ENCODE measurements at places on chromosomes 1 and 21. TPM values are rescaled to one million over a fixed set of nuclear protein-coding genes. Genes with fewer than 3 reads are reported as not detected.

Gene TCP10L
- total RNA-seq, result 0.19 TPM

Gene AK5
- total RNA-seq, result not detected

DNA sequence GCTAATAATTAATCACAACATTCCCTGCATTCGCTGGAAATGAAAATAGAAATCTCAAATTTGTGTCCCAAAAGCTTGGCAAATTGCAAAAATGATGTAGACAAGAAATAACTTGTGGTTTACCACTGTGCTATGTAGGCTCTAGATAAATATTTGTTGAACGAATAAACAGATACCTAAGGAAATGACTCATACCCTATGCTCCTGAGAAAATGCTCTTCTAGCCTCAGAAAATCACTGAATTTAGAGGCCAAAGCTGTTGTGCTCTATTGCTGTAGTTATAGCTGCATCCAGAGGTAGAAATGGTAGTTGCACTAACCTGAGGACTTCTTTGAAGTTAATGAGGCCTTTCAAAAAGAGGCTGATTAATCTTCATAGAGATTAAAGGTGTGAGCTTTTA lies 142.0 kb upstream of the ZNHIT6 start:
- no peak for DNase-seq

DNA sequence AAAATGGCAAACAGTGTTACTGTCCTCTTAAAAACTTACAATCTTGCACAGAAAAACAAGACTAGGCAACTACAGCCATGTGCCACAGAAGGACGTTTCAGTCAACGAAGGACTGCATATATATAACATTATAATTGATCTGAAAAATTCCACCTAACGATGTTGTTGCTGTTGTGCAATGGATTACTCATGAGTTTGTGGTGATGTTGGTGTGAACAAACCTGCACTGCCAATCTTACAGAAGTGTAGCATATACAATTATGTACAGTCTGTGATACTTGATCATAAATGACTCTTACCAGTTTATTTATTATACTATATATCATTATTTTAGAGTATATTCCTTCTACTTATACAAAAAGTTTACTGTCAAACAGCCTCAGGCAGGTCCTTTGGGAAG lies 6.8 kb upstream of the VAMP4 start:
- DNase-seq, result no peak

DNA sequence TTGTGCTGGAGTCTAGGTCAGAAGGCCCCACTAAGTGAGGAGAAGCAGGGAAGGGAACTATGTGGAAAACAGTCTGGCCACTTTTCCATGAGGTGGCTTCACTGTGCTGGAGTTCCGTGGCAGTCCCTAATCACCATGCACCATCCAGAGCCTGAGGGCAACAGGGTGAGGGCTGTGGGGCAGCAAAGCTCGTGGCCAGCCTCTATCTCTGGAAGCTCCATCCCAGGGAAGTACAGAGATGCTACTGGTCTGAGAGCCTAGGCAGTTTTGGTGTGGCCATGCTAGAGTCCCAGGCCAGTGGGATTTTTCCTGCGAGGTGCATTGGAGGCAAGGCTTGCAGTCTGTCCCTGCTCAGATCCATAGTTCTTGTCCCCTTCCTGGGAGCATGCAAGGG lies 157.3 kb upstream of the LRRC7 start:
- no peak for DNase-seq

GRCh38 chr1:204587621-204588020 lies 71.4 kb downstream of the MDM4 start:
- DNase-seq, result no peak

- no peak for DNase-seq
Measured at GRCh38 chr1:66831529-66832239, 30.6 kb upstream of the INSL5 start.

GRCh38 chr1:102715150-102715549 lies 393.2 kb downstream of the COL11A1 start:
- no peak for DNase-seq

DNA sequence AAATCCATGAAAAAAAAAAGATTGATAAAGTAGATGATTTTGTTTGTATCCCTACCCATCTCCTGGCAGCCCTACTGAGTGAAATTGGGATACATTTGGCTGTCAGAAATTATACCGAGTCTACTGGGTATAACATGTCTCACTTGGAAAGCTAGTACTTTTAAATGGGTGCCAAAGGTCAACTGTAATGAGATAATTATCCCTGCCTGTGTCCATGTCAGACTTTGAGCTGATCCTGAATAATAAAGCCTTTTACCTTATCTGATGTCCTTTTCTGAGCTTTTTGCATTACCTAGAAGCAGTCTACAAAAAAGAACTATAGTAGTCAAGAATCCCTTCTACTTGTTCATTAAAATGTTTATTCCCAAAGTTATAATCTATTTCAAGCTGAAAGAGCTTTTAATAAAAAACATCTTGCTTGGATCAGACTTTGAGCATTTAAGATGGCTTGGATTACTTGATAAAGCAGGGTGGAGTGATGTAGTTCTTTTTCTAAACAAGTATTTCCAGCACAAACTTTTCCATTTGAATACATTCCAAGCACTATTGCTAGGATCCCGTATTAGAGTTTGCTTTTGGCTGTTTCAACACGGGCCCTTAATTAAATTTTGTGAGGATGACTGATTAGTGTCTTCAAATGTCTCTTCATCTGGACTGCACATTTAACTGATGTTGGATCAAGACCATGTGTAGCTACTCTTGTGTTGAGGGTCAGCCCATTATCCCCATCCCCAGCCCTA lies 69.2 kb downstream of the DTL start:
- no peak for DNase-seq

- DNase-seq, result no peak
Measured at GRCh38 chr1:228079601-228080263, 2.8 kb upstream of the ARF1 start.

GRCh38 chr1:78651241-78651640 lies 1.6 kb downstream of the IFI44 start:
- DNase-seq, result no peak

DNA sequence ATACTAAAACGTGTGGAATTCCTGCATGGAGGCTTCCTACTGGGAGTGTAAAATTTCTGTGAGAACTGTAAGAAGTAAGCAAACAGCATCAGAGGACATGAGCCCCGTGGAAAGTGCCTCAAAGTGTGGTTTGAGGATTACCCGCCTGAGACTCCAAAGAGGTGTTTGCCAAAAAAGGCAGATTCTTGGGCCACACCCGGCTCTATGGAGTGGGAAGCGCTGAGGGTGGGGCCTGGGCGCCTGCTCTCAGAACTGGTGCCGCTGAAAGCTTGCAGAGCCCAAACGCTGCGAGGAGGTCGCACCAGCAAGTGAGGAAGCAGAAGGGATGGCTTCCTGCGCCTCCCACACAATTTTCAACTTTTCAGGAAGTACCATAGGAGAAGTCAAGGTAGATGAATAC lies 43.0 kb upstream of the PSEN2 start:
- no peak for DNase-seq

All from Caco-2 (cell line).